Thymus (tissue), 14 donors: ENCODE measurements at places on chromosomes 13 and 19. TPM values are rescaled to one million over a fixed set of nuclear protein-coding genes. Genes with fewer than 3 reads are reported as not detected.

The LILRB3 gene
- total RNA-seq = 1.1 TPM

The CDX2 gene
- 0.09 TPM for total RNA-seq

The KASH5 gene
- 0.09 TPM for total RNA-seq

The KLF5 gene
- 3.4 TPM for total RNA-seq

The SPACA6 gene
- total RNA-seq = 2.7 TPM

The CAPS gene
- 6.5 TPM for total RNA-seq

The ZIM2 gene
- 0.09 TPM for total RNA-seq

The MUC16 gene
- 0.61 TPM for total RNA-seq

GRCh38 chr19:45955905-45956608, 17.6 kb downstream of the NOVA2 start:
- H3K4me1 ChIP-seq = no peaks in the 10 kb centered on the region
- H3K36me3 ChIP-seq = no peaks in the 10 kb centered on the region
- DNase-seq = no peak
- H3K27ac ChIP-seq = no peak overlapping the region

DNA sequence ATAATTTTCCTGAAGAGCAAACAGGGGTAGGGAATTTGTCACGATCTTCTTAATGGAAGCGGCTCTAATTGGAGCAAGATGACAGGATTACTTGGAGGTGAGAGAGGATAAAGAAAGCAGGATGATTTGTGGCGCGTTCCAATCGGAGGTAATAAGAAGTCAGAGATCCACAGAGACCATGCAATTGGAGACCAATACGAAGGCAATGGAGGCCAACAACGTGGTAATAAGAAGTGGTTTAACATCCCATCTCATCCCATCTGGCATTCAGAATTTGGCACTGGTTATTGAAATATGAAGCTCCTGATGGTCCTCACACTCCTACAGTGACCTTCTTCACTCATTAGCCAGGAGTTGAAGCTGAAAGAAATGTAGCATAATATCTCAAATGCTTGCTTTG, 130.6 kb downstream of the DLEU7 start:
- no peak overlapping the region for H3K27ac ChIP-seq
- H3K4me3 ChIP-seq = no peak overlapping the region
- H3K36me3 ChIP-seq = no peaks in the 10 kb centered on the region
- no peaks in the 10 kb centered on the region for H3K27me3 ChIP-seq

DNA sequence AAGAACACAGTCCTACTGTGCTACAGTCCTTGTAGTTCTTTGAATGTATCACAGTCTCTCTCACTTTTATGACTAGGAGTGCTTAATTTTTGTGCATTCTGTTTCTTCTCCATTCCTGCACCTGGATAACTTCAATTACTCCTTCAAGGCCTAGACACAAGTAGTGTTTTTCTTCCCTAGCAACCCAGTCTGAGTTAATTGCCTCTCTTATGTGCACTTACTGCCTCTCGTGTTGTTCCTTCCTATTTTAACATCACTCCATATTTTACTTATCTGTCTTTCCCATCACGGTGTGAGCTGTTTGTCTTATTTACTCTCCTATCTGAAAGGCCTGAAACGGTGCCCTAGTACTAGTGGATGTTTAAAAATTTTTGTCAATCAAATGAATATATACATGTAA, 101.5 kb downstream of the HS6ST3 start:
- no peaks in the 10 kb centered on the region for H3K27me3 ChIP-seq
- no peaks in the 10 kb centered on the region for H3K4me1 ChIP-seq
- H3K36me3 ChIP-seq = no peaks in the 10 kb centered on the region
- no peak for DNase-seq
- H3K27ac ChIP-seq = no peak overlapping the region

DNA sequence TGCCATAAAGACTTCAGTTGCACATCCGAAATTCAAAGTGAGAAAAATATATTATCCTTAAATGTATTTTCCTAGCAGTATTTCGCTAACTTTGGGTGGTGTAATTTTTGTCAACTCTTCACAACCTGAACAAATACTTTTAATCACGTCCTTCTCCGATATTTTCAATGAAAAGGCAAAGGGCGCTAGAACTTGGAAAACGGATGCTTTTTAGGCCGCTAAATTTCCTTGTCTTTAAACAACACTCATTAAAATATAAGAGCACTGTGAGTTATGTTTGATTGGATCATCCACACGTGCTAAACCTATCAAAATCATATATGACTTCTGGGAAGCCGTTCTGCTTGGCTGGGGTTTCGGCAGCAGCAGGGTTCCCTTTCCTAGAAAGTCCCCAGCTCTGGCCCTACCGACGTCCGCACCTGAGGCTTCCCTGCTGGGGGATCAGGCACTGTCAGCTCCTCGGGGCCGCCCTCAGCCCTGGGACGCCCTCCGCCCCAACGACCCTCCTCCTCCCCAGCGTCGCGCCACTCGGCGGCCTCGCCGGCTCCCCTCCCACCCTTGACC, 462 bp upstream of the MPHOSPH8 start:
- peak overlapping the region; percentile 73 for H3K4me3 ChIP-seq
- H3K27ac ChIP-seq = peak overlapping the region; percentile 80
- H3K27me3 ChIP-seq = no peaks in the 10 kb centered on the region
- no peak for DNase-seq
- no peaks in the 10 kb centered on the region for H3K36me3 ChIP-seq
- H3K4me1 ChIP-seq = peaks cover 18% of the 10 kb centered on the region

DNA sequence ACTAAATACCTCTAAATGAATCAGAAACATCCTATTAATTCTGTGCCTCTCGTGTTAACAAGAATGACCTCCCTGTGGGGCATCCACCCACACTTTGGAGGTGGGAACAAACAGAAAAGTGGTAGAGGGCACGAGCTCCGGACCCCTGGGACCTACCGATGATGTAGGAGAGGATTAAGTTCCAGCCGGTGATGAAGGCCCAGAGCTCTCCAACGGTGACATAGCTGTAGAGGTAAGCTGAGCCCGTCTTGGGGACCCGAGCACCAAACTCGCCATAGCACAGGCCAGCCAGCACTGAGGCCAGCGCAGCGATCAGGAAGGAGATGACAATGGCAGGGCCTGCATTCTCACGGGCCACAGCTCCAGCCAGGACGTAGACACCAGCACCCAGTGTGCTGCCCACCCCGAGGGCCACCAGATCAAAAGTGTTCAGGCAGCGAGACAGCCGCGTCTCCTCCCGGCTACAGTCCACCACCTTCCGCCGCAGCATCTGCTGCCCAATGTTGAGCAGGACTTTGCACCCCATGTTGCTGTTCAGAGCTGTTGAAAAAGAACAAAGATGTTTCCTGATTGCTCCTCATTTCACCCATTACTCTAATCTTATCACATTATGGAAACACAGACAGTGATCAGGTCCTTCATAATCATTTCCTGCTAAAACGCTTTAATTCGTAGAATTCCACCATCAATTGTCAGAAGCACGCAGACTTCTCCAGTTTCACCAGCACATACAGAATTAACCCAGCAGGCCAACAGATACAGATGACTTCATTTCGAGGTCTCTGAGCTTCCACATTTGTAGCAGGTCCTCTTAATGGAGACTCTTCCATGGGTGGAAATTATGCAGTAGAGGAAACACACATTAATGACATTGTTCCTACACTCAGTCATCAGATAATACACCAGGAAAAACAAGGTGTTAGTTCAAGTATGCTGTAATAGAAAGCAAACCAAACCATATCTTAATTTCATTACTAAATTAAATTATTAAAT, 59.5 kb downstream of the SLC7A1 start:
- no peak for DNase-seq
- H3K27me3 ChIP-seq = no peaks in the 10 kb centered on the region
- H3K36me3 ChIP-seq = peaks cover 16% of the 10 kb centered on the region
- H3K4me3 ChIP-seq = no peak overlapping the region
- H3K4me1 ChIP-seq = peaks cover under 1% of the 10 kb centered on the region
- H3K27ac ChIP-seq = no peak overlapping the region

DNA sequence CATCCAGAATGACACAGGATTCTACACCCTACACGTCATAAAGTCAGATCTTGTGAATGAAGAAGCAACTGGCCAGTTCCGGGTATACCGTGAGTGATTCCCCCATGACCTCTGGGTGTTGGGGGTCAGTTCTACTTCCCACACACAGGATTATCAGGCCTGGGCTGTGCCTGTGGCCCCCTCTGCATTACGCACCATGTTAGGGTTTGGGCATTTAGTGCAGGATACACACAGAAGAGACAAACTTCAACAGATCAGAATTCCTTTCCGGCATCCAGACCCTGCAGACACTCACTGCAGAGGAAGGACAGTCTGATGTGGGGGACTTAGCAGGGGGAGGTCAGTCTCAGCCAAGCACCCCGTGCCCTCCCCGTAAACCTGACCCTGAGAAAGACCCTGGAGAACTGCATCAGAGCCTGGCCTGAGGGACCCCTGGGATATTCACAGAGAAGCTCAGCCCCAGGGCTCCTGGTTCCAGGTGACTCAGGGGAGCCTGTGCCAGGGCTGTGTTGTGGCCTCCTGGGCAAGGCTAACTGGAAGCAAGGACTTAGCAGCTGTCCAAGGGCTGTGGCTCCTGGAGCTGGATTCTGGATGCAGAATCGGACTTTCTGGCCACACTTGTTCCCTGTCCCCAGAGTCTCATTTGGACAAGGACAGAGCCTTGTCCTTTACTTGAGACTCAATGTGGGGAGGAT, 1.7 kb downstream of the CEACAM5 start:
- DNase-seq = no peak
- no peak overlapping the region for H3K4me3 ChIP-seq
- no peaks in the 10 kb centered on the region for H3K27me3 ChIP-seq
- H3K36me3 ChIP-seq = no peaks in the 10 kb centered on the region
- no peak overlapping the region for H3K27ac ChIP-seq
- no peaks in the 10 kb centered on the region for H3K4me1 ChIP-seq

GRCh38 chr13:21060338-21061028, 903 bp downstream of the LATS2 start:
- peaks cover 23% of the 10 kb centered on the region for H3K27me3 ChIP-seq
- H3K36me3 ChIP-seq = no peaks in the 10 kb centered on the region
- peak overlapping the region; percentile 74 for H3K4me3 ChIP-seq
- H3K27ac ChIP-seq = peak overlapping the region; percentile 91

DNA sequence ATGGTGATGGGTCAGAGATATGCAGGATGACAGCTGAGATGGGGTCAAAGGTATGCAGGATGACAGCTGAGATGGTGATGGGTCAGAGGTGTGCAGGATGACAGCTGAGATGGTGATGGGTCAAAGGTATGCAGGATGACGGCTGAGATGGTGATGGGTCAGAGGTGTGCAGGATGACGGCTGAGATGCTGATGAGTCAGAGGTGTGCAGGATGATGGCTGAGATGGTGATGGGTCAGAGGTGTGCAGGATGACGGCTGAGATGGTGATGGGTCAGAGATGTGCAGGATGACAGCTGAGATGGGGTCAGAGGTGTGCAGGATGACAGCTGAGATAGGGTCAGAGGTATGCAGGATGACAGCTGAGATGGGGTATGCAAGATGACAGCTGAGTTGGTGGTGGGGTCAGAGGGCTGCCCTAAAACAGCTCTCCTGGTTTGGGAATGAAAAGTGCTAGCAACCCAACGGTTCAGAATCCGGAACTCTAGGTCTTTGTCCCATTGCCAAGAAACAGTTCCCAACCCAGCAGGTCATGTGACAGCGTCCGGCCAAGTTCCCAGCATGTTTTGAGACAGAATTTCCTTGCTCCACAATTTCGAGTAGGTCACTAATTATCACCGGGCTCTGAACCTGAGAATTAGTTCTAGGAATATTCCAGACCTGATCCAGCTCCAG, 3.2 kb downstream of the SELENOW start:
- no peak for DNase-seq
- peaks cover 24% of the 10 kb centered on the region for H3K4me1 ChIP-seq
- H3K27ac ChIP-seq = no peak overlapping the region
- peaks cover 26% of the 10 kb centered on the region for H3K36me3 ChIP-seq

DNA sequence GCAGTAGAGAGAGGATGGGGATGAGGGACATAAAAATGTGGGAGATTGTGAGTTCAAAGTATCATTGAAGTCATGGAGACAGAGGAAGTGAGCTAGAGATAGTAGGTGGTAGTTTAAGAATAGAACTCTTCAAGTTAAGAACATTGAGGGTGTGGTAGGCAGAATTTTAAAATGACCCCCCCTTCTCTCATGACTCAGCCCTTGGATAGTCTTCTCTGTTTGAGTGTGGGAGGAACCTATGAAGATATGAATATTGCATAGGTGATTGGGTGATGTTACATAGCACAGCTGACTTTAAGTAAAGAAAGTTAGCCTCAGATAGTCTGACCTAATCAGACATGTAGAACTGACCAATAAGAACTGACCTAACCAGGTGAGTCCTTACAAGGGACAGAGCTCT, 418.6 kb downstream of the FOXO1 start:
- H3K4me1 ChIP-seq = no peaks in the 10 kb centered on the region
- no peak overlapping the region for H3K4me3 ChIP-seq
- no peak for DNase-seq
- no peak overlapping the region for H3K27ac ChIP-seq
- no peaks in the 10 kb centered on the region for H3K27me3 ChIP-seq

DNA sequence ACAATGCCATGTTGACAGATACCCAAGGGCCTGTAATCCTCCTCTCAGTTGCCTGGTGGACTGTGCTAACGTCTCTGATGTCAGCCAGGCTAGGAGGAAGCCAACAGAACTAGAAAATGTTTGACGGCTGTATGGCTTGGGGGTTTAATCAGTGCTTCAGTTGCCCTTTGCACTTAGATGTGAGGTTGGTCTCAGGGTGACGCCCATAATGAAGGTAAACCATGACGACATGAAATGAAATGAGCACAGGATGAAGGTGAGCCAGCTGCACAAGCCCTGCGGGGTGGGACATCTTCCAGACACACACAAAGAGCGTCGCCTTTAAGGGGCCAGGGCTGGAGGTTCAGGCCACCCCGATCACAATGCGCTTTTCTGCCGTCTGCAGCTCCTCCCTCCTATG, 127.2 kb downstream of the CRYL1 start:
- H3K4me3 ChIP-seq = no peak overlapping the region
- H3K27ac ChIP-seq = no peak overlapping the region
- no peak for DNase-seq
- no peaks in the 10 kb centered on the region for H3K36me3 ChIP-seq
- no peaks in the 10 kb centered on the region for H3K27me3 ChIP-seq
- peaks cover 25% of the 10 kb centered on the region for H3K4me1 ChIP-seq

DNA sequence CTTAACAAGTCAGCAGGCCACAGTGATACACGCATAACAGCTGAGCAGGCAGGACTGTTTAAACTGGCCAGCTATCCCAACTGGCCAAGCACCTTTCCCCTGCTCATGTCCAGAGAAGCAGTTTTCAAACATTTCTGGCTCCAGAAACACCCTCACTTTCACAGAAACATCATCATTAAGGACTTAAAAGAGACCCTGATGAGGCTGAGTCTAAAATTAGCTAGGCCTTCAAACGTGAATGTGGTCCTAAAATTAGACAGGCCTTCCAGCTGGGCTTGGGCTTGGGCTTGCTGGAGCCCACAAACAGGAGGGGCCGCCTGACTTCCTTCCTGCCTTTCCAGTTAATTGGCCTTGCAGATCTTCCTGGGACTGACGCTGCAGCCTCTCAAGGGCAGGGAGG, 334.2 kb downstream of the DNAJC15 start:
- peaks cover 16% of the 10 kb centered on the region for H3K4me1 ChIP-seq
- H3K27me3 ChIP-seq = no peaks in the 10 kb centered on the region
- DNase-seq = no peak
- H3K27ac ChIP-seq = no peak overlapping the region
- no peak overlapping the region for H3K4me3 ChIP-seq
